ENCODE measurements at places on chromosomes 7 and 10.

DNA sequence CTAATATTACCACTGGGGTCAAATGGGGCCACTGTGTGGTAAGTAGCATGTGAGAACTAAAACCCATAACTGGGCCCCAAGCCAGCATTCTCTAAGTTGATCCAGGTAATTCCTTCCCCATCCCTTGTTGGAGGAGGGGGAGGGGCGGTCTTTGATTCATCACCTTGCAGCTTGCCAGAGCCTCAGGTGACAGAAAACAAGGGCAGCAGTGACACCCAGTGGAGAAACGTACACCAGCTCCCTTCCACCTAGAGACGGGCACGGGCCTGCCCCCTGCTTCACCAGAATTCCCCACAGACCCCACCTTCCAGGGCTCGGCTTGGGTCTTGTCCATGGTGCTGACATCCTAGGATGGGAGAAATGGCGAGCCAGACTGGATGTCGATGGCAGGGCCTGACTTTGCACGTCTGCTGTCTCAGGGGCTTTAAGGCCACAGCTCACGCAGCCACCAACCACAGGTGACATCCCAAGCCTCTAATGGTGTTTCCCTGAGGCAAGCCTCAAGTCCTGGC lies 102.0 kb downstream of the STRA8 start:
- DNase-seq: no peak

DNA sequence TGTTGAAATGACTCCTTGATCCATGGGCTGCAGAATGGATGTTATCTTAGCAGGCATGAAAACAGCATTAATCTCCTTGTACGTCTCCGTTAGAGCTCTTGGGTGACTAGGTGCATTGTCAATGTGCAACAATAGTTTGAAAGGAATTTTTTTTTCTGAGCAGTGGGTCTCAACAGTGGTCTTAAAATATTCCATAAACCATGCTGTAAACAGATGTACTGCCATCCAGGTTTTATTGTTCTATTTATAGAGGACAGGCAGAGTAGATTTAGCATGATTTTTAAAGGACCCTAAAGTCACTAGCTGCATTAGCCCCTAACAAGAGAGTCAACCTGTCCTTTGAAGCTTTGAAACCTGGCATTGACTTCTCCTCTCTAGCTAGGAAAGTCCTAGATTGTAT lies 64.0 kb downstream of the NRF1 start:
- no peak for DNase-seq

- no peak for DNase-seq
These were observed 141.3 kb upstream of the TNRC18 start for GRCh38 chr7:5564894-5565293.

- DNase-seq: no peak
These were observed 1.2 kb downstream of the BAG3 start for GRCh38 chr10:119652361-119652730.

DNA sequence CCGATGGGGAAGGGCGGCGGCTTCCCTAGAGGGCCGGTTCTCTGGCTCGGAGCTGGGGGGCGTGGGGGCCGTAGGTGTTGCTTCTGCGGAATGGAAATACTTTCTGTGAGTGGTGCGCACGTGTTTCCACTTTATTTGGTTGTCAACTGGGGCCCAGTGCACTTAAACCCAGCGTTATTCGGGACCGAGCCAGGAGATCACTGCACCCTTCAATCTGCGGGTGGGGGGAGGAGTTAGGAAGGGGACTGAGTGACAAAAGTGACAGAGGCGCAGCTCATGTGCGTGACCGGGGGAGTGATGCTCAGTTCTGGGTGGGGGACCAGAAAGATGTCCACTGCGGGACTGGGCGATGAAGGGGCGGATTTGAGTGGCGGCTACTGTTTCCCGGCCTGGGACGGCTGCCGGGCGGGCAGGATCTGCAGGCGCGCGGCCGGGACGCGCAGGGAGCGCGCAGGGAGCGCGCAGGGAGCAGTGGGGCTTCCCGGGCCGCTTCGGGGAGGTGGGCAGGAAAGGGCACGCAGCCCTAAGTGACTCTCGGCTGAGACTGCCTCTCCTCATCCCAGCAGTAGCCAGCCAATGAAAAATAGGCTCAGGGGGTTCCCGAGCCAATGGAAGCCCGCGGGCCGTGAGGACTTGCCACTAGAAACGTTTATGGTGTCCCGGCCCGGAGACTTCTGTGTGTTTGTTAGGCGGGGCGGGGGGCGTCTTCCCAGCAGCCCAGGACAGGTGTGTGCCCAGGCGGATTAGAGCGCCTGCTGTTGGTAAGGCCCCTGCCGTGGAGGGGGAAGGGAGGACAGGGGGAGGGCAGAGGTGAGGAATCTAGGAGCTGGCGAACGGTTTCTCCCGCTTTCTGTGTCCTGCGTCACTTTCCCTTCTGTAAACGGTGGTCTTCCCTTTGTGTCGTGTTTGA lies 54.3 kb upstream of the KDM7A start:
- no peak for DNase-seq

DNA sequence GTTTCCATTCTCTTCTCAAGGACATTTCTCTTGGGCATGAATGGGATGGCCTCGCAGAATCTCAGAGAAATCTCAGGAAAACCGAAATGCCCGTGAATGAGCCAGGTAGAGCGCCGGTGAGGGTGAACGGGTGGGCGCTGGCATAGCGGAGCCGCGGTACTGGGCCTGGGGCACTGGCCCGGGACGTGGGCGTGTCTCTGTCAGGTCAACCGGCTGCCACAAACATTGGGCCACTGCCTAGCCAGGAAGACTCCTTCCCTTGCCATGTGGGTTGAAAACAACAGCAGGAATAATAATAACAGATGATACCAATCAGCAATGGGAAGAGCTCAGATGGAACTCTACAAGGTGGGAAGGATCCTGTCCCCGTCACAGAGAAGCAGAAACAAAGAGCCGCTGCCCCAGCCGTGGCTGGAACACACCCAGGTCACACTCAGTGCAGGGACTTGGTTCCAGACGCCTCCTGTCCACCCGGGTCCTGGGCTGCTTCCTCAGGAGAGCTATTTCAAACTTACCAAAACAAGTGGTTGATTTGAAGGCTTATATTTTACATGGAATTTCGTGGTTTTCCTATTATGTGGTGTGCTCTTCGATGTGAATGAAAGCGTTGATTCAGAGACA lies 51.1 kb upstream of the EBF3 start:
- no peak for DNase-seq

GRCh38 chr7:13201628-13202027 lies 514.2 kb downstream of the ARL4A start:
- DNase-seq: no peak

GRCh38 chr10:106957823-106958588 lies 206.5 kb downstream of the SORCS1 start:
- no peak for DNase-seq

DNA sequence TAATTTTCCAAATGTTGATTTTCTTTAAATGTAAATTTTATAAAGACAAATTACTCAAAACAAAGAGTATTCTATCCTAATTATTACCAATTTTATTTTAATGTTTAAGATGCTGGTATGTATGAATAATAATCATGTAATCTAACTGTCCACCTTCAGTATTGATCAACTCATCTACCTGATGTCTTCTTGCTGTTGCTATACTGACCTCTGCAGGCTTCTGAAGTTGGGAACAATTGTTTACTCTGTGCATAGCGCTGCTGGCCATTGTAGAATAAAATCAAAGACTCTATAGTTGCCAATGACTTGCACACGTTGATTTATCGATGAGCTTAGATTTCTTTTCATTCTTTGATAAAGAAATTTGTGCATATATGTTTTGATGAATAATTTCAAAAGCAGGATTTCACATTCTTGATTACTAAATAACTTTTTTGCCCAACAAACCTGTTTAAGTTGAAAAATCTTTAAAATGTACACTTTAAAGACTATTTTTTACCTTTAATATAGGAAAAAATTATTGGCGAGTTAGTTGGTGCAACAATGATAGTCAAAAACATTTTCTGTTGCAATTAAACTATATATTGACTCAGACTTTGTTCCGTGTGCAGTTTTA lies 282.3 kb downstream of the TFEC start:
- DNase-seq: no peak

- no peak for DNase-seq
These were observed 512.1 kb upstream of the MBL2 start for GRCh38 chr10:53284615-53285182.

GRCh38 chr10:114881901-114882300 lies 56.1 kb upstream of the TRUB1 start:
- no peak for DNase-seq

DNA sequence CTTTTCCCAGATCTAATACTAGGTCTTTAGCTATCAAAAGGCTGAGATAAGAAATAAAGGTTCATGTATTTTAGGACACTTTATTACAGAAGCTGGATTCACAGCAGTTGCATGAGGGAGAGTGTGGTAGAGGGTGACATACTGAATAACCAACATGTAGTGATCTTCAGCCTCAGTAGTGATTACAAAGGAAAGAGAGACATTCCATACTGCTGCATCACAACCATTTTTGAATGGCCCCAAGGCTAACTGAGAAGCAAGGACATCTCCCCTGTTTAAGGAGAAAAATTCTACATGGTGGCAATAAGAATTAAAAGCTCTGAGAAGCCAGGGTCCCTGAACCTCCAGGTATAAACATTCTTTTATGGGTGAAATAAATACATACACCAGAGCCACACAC lies 35.3 kb downstream of the COG5 start:
- no peak for DNase-seq

- DNase-seq: no peak
These were observed 364.8 kb downstream of the SFMBT2 start for GRCh38 chr10:7045891-7046599.

DNA sequence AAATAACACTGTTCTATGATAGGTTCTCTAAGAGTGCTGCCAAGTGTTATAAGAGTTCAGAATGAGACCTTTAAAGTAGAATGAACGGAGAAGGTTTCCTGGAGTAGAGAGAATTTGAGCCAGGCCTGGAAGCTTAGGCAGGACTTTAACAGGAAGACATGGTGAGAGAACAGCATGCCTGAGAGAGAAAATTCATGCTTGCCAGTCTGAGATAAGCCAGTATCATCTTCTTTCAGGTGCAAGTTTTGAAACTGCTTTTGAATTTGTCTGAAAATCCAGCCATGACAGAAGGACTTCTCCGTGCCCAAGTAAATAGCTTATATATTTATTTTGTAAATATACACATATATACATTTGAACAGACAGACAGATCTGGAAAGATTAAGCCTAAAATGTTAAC lies 22.1 kb downstream of the ARMC10 start:
- no peak for DNase-seq

DNA sequence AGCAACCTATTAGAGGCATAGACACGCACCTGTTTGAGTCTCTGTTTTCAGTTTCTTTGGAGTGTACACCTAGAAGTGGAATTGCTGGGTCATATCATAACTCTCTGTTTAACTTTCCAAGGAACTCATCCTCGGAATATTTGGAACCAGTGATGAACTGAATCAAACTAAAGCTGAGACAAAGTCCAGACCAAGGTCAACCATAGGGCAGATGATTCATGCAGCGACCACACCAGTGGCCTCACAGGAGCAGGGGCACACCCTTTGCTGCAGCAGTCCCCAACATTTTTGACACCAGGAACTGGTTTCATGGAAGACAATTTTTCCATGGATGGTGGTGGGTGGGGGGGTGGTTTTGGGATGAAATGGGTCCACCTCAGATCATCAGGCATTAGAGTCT lies 4.9 kb upstream of the OPTN start:
- DNase-seq: no peak

DNA sequence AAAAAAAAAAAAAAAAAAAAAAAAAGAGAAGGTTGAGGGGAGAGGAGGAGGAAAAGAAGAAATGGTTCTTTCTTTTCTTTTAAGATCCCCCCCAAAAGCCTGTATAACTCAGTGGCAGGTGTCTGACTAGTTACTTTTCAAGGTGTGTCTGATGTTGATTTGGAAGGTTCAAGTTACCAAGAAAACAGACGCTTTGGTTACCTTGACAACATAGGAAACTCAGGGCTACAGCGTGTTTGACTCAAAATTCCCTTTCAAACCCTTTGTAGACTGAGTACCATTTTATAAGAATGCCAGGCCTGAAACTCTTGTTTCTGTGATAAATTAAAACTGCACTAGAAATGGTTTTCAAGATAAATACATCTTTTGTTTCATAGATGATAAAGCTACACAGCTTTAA lies 286.8 kb downstream of the SKIDA1 start:
- DNase-seq: no peak

DNA sequence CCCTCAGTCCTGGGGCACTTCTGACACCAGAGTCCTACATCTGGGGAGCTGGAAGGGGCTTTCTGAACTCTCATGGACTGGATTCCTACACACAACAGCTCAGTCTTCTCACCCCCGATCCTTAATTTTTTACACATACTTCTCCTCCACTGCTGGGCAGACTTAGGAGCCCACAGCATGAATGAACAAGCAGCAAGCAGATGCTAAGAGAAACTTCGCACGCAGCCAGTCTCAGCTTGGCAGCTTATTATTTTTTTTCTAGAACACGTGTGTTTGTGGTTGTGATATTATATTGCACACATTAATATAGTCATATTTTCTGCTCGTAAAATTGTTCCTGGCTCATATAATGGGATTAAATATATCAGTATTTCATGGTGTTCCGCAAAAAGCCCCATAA lies 50.9 kb upstream of the LOXL4 start:
- no peak for DNase-seq

DNA sequence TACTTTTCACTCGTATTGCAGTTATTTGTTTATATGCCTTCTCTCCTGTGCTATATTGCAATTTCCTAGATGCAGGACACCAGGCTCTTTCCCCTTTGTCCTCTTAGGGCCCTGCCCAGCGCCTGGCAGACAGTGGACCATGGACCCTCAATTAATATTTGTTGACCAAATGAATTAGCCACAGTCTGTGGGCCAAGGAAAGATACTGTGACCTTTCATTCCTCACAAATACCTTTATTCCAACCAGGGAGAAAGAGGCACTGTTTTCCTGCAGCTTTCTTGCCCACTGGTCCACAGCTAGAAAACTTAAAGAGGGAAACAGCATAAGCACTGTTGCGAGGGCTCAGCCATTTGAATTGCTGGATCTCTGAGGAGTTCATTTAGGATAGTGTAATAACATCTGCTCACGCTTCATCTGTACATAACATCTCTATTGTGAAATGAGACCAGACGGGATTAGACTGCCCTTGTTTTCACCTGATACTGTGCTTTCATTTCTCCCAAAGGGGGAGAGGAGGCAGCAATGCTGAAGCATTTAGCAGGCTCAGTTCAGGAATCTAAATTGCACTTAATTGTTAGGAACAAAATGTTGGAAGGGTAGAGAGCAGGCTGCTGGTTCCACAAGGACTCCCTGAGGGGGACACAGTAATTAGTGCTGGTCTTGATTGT lies 46.7 kb downstream of the TNS3 start:
- DNase-seq: no peak

DNA sequence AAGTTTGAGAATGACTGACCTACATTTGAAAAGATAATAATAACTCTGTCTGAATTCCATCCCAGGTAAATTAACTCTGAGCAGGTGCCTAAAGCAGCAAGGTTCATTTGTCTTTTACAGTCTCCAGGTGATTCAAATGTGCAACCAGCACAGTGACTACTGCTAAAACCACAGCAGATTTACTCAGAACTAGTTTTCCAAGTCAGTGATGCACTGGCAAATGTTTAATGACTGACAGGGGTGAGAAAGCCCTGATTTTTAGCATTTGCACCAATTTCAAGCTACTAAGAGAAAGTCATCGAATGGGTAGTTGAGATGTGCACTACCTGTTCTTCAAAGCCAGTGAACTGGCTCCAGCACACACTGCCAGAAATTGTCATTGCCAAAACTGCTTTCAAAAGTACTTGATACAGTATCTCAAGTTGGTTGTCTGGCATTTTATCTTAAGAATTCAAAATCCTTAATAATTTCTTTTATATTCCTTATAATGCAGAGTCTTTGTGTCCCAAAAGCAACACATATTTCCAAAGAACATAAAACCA lies 60.3 kb downstream of the ATOH7 start:
- DNase-seq: no peak

- no peak for DNase-seq
These were observed 94.0 kb upstream of the ZMIZ1 start for GRCh38 chr10:78974617-78975317.

Data from activated T-helper 1 cell treated with anti-CD3 and anti-CD28 coated beads, Interleukin-2, amount 50 U/mL, for 16 hours (primary cell).